ENCODE measurements at places on chromosomes 6 and 20.

DNA sequence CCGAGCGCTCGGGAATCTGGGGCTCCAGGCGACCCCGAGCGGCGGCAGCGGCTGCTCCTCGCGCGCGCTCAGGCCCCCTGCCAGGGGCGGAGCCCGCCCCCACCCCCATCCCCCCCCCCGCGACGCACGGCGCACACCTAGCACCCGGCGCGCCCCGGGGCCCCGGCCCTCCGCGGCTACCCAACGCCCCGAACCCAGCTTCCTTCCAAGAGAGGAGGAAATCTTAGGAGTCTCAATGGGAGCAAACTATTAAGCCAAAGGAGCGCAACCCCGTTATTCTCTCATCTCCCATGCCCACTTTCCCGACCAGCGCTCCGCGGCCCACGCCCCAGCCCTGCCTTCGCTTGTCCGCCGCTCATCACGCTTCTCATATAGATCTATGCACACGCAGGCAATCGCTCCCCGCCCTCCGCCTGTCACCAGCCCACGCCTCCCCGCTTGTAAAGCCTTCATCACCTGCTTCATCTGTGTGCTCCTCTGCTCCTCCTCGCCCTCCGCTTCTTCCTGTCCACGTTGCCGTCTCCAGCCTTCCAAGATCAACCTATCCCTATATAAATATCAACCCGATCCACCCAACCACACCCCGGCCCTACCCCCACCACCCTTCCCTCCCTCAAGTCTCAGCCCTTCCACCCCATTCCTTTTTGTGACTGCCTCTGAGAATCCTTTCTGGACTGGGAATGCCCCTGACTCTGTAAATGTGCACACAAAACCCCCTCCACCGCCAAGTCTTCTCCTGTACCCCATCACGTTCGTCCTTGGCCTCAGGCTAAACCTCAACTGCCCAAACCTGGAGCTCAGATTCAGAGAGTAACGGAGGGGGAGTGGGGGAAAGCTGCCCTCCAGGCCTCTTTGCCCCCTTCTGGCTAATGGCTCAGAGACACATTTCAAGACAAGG lies at the start of gene DLK2:
DLK2 (minus strand) TSS at position 18 of the 898 bp plus-strand sequence. CDS start 723 bp downstream, outside the sequence.
- peak within 1 kb of the TSS; percentile 35 for H3K4me3 ChIP-seq
- H3K4me1 ChIP-seq, result peaks cover 18% of the 10 kb centered on the region
- no peak for DNase-seq
- peaks cover 33% of the 10 kb centered on the region for H3K27me3 ChIP-seq
- H3K27ac ChIP-seq, result no peak within 1 kb of the TSS

GRCh38 chr6:146980900-146981329 lies 223.3 kb upstream of the STXBP5 start:
- no peaks in the 10 kb centered on the region for H3K36me3 ChIP-seq
- DNase-seq, result no peak
- no peaks in the 10 kb centered on the region for H3K27me3 ChIP-seq
- H3K27ac ChIP-seq, result no peak overlapping the region
- 0 out of 2 replicates have a peak, but pooled peaks cover 4% of the 10 kb centered on the region for H3K4me1 ChIP-seq

DNA sequence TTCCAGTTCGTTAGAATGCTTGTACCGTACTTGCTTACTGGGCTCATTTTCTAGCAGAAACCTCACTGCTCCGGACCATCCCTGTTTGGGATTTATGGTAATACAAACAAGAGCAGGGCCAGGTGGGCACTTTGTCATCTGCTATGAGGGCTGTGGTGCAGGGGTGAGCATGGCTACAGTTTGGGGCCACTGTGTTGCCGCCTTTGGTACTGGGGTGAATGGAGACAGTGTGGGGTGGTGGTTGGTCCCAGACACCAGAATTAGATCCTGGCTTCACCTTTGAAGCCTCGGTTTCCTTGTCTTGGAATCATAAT lies 95.0 kb downstream of the TOX2 start:
- H3K36me3 ChIP-seq, result peaks cover 27% of the 10 kb centered on the region
- DNase-seq, result no peak
- H3K27ac ChIP-seq, result peak overlapping the region; percentile 39
- H3K4me1 ChIP-seq, result peaks cover 14% of the 10 kb centered on the region

- no peaks in the 10 kb centered on the region for H3K27me3 ChIP-seq
- DNase-seq, result no peak
- no peaks in the 10 kb centered on the region for H3K36me3 ChIP-seq
These were observed 32.5 kb downstream of the RIPOR3 start for GRCh38 chr20:50658804-50659380.

DNA sequence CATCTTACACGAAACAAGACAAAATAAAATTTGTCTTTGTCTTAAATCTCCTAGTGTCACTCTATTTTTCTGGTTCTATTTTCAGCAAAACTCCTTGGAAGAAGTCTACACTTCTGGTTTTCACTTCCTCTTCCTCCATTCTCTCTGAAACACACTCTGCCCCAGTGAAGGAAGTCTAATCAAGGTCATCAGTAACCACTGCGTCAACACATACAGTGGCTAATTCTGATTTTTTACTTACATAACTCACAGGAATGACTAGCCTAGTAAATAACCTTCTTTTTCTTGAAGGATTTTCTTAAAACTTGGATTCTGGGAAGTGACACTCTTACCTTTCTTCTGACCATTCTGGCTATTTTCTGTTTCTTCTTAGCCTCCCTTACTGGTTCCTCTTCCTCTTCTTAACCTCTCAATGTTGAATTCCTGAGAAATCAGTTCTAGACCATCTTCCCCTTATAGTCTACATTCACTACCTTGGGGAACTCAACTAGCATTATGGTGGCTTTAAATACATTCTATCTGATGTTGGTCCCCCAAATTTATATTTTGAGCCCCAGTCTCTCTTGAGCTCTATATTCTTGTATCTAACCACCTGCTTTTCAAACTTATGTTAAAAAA lies 37.5 kb downstream of the AIG1 start:
- no peaks in the 10 kb centered on the region for H3K4me1 ChIP-seq
- H3K27me3 ChIP-seq, result no peaks in the 10 kb centered on the region
- H3K36me3 ChIP-seq, result no peaks in the 10 kb centered on the region
- H3K4me3 ChIP-seq, result no peak overlapping the region

GRCh38 chr6:57075092-57075491 lies 14.9 kb upstream of the ZNF451 start:
- H3K4me1 ChIP-seq, result no peaks in the 10 kb centered on the region
- H3K27me3 ChIP-seq, result no peaks in the 10 kb centered on the region
- H3K27ac ChIP-seq, result no peak overlapping the region
- no peak for DNase-seq

DNA sequence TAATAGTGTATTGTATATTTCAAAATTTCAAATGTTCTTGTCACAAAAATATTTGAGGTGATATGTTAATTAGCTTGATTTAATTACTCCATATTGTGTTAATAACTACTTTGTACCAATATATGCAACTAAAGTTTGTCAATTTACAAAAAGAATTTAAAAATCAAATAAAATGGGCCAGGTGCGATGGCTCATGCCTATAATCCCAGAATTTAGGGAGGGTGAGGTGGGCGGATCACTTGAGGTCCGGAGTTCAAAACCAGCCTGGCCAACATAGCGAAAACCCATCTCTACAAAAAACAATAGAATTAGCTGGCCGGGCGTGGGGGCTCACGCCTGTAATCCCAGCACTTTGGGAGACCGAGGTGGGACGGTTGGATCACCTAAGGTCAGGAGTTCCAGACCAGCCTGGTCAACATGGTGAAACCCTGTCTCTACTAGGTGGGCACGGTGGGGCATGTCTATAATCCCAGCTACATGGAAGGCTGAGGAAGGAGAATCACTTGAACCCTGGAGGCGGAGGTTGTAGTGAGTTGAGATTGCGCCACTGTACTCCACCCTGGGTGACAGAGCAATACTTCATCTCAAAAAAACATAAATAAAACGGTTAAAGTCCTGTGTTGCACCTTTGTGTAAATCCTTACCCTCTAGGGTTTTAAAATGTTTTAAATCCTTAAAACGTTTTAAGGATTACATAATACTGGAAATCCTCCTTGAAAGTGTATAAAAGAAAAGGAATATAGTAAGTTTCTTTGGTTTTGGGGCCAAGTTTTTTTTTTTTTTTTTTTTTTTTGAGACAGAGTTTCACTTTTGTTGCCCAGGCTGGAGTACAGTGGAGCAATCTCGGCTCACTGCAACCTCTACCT lies 4.0 kb downstream of the HSPA1B start:
- no peak for DNase-seq
- no peak overlapping the region for H3K4me3 ChIP-seq
- H3K27me3 ChIP-seq, result no peaks in the 10 kb centered on the region
- peaks cover 26% of the 10 kb centered on the region for H3K36me3 ChIP-seq

DNA sequence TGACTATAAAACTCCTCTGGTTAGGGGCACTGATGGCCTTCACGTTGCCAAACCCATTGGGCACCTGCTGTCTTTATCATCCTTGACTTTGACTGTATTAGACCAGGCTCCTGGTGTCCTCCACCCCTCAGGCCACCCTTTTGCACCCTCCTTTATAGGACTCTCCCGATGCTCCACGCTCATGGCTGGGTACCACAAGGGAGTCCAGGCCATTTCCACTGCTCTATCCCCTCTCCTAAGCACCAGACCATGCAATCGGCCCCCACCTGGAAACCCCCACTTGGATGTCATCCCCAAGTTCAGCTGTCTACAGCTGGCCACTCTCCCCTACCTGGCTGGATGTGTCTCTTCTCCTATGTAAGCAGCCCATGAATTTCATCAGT lies 115.2 kb downstream of the TOX2 start:
- H3K4me1 ChIP-seq, result no peaks in the 10 kb centered on the region
- peaks cover 3% of the 10 kb centered on the region for H3K36me3 ChIP-seq
- H3K27me3 ChIP-seq, result no peaks in the 10 kb centered on the region
- no peak for DNase-seq
- H3K4me3 ChIP-seq, result no peak overlapping the region

DNA sequence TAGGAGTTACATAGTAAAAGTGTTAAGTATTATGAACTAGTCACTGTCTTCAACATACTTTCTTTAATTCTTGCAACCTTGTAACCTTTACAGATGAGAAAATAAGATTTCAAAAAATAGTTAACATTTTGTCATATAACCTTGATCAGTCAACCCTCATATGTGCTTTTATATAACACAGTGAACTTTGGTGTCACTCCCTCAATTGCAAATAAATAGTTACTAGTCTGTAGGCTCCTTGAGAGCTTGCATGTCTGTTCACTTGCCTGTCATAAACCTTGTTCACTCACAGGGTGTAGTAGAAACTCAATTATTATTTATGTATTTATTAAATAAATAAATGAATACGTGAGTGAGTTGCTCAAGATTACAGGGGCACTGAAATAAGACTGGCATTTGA lies 107.5 kb downstream of the QKI start:
- H3K36me3 ChIP-seq, result peaks cover 5% of the 10 kb centered on the region
- DNase-seq, result no peak
- no peak overlapping the region for H3K4me3 ChIP-seq
- H3K4me1 ChIP-seq, result peaks cover 8% of the 10 kb centered on the region
- no peak overlapping the region for H3K27ac ChIP-seq

GRCh38 chr20:3175270-3175669 lies 1.9 kb upstream of the LZTS3 start:
- peaks cover 20% of the 10 kb centered on the region for H3K4me1 ChIP-seq
- H3K27ac ChIP-seq, result no peak overlapping the region
- no peak for DNase-seq
- no peak overlapping the region for H3K4me3 ChIP-seq
- H3K36me3 ChIP-seq, result peaks cover 4% of the 10 kb centered on the region

DNA sequence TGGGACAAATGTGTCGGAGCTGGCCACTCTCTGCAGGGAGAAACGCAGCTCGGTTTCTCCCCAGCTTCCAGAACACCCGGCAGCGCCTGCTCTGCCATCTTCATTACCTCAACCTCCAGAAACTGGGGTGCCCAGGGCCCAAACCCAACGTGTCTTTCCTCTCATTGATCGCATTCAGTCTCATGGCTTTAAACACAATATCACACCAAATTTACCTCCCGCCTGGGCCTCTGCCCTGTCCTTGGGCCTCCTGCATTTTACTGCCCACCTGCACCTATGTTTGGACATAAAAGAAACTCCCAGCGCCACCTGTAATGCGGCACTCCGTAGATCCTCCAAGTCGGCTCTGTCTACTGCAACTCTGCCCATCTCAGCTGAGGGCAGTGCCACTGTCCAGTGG lies 22.2 kb downstream of the SERPINB6 start:
- H3K4me3 ChIP-seq, result no peak overlapping the region
- no peak for DNase-seq
- peaks cover 9% of the 10 kb centered on the region for H3K4me1 ChIP-seq
- no peak overlapping the region for H3K27ac ChIP-seq
- H3K27me3 ChIP-seq, result no peaks in the 10 kb centered on the region

- no peaks in the 10 kb centered on the region for H3K27me3 ChIP-seq
- no peaks in the 10 kb centered on the region for H3K4me1 ChIP-seq
- H3K4me3 ChIP-seq, result no peak overlapping the region
- DNase-seq, result no peak
- H3K27ac ChIP-seq, result no peak overlapping the region
These were observed 344.3 kb upstream of the ID4 start for GRCh38 chr6:19492636-19493405.

- no peaks in the 10 kb centered on the region for H3K36me3 ChIP-seq
- H3K27me3 ChIP-seq, result peaks cover 6% of the 10 kb centered on the region
- H3K27ac ChIP-seq, result no peak overlapping the region
- no peaks in the 10 kb centered on the region for H3K4me1 ChIP-seq
- no peak overlapping the region for H3K4me3 ChIP-seq
- no peak for DNase-seq
These were observed 68.9 kb upstream of the TULP1 start for GRCh38 chr6:35581633-35582032.
